ENCODE measurements at places on chromosomes 11 and 22. TPM values are rescaled to one million over a fixed set of nuclear protein-coding genes. Genes with fewer than 3 reads are reported as not detected.

DNA sequence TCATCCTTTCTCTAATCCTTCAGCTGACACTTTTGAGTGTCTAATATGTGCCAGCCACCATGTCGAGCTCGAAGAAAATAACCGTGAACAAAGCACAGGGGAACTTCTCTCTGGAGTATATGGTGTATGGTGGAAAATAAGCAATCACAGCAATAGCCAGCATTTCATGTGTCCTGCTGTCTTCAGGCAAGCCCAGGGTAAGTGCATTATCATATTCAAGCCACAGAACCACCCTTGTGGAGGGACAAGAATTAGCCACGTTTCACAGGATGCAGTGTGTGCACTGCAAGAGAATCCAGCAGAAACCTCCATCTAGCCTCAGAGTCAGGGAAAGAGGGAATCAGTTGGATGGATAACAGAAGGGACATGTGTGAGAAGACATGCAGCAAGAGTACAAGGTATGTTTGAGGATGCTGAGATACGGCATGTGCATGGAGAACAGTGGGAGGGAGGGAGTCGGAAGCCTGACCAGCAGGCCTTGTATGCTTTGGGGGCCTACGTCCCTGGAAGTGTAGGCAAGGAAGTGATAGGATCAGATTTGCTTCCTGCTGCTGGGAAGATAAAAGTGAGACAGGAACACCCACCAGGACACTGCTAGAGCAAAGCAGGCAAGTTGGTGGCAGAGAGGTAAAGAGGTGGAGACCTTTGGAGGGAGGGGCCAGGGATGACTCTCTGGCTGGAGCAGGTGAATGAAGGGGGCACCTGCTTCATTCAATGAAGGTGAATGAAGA, 14.7 kb upstream of the GNAZ start:
- DNase-seq = no peak

The OR51E2 gene
- 0.06 TPM for total RNA-seq

The FGF19 gene
- not detected for total RNA-seq

GRCh38 chr11:38924644-38925043, 2326.6 kb upstream of the RAG2 start:
- no peak for DNase-seq

The ASCL2 gene
- total RNA-seq = not detected

DNA sequence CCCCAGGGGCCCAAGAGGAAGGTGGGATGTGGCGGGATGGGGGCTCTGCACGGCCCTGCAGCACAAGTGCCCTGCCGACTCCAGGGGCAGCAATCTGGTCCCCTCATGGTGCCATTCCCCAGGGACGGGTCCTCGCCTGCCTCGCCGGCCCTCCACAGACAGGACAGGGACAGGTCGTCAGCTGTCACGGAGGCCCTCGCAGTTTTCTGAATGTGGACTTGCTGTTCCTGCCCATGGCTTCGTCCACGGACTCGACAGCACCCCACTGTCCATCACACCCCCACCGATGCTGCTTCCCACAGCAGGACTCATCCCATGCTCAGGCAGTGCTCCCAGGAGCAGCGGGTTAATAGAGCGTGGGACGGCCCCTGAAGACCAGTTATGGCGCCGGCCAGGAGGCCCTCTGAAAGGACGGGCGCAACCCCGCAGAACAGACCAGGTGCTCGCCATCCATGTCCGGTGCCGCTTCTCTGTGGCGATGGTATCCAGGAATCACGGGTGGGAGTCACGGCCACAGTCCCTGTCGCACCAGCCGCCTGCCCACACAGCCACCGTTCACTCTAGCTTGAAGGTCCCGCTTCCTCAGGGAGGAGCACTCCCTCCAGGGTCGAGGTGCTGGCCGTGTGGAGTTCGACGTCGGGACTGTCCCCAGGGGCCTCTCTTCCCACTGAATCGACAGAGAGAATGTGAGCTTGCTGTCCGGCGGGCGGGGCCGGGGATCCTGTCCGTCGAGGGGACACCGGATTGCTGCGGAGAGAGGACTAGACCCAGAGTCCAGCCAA, 18.5 kb upstream of the MUC2 start:
- DNase-seq = no peak

DNA sequence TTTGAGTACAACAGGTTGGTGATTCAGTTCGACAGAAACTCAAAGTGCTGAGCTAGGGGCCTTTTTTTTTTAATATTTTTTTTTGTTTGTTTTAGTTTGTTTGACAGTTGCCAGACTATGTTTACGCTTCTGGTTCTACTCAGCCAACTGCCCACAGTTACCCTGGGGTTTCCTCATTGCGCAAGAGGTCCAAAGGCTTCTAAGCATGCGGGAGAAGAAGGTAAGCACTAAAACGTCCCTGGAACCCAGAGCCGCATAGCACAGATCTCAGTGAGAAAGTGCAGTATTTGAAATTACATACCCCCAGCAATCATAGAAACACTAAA, 649 bp downstream of the PRRG4 start:
- no peak for DNase-seq

- DNase-seq = no peak
Measured at GRCh38 chr22:23862103-23862502, 4.4 kb downstream of the SLC2A11 start.

The ARCN1 gene
- total RNA-seq = 158 TPM

The GP1BB gene
- 0.78 TPM for total RNA-seq

DNA sequence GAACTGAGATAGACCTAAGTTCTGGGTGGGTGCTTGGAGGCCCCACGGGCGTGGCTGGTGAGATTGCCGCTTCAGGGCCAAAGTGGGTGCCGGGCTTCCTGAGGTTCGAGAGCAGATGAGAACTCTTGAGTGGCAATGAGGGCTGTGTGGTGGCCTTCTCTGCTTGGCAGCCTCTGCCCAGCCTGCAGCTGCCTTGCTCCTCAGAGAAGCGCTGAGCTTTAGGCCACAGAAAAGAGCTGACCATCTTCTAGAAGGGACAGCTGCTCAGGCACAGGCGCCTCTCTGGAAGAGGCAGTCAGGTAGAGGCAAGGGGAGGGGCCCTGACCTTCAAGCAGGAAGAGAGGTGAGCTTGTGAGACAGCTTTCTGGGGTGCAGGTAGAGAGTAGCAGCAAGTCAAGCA, 72.8 kb downstream of the MED15 start:
- DNase-seq = no peak

The NPAS4 gene
- total RNA-seq = not detected

DNA sequence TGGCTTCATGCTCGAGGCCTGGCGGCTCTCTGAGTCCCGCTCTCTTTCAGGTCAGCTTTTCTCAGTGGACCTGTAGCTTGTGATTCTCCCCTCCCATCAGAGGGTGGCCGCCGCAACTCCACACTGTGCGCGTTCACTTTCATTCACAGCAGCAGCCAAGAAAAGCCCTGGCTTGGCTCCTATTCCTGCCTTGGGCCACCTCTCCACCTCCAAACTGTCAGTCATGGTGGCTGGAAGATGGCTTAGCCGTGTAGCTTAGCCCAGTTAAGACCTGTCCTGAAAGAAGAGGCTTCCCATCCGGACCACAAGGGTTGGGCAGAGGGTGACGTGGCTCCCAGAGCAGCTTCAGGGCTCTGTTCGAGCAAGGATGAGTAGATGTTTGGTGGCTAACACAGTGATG, 125.5 kb downstream of the TBC1D22A start:
- no peak for DNase-seq

GRCh38 chr11:89327885-89328284, 150.2 kb downstream of the TYR start:
- DNase-seq = no peak

The PRG3 gene
- total RNA-seq = not detected

The MS4A4A gene
- total RNA-seq = not detected

The TLCD5 gene
- total RNA-seq = 7.2 TPM
